ENCODE measurements at places on chromosomes 1 and 21.

DNA sequence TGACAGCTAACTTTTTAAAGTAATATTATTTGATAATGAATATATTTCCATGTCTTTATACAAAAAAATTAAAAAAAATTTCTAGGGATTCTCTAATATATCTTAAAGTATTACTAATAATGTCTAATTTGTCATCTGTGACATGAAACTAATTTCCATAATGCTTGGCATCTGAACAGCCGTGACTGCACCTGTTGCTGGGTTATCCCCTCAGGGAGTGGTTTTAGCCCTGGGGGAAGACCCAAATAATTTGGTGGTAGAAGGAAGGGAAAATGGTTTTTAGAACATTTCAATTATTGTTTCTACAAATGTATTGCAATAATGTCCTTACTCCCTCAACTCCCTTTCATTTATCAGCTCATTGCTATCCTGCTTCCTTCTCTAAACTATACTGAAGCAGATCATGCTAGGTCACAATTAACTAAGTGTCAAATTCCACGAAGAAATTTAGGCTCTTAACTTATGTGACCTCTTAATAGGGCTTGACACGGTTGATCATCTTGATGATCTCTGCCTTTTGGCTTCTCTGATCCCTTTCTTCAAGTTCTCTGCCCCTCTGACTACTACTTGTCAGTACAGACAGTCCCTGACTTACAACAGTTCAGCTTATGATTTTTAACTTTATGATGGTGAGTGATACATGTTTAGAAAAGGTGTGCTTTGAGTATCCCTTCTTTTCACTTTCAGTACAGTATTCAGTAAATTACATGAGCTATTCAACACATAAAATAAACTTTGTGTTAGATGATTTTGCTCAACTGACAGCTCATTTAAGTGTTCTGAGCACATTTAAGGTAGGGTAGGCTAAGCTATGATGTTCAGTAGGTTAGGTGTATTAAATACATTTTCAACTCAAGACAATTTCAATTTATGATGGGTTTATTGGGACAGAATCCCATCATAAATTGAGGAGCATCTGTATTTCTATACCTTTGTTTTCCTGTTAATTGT is 26.4 kb upstream of the DPH5 start:
- DNase-seq, result no peak

DNA sequence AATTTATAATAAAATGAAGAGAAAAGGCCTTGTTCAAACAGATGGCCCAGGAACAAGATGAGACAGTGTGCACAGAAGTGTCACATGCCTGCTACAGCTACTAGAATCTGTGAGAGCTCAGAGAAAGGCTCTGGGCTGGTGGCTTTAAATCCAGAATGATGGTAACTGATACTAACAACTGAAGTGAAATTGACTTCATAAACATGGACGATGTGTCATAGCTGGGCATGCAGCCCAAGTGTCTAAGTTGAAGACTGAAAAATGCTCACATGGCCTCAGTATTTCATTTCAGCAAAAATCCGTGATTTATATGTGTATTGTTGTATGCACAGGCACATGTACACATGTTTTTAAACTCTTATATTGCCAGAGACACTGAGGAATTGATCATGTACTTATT is 208.3 kb upstream of the RUNX1 start:
- DNase-seq, result no peak

- no peak for DNase-seq
Measured at GRCh38 chr1:157955857-157956256, 37.6 kb upstream of the KIRREL1 start.

GRCh38 chr21:30234643-30235042 is 18.7 kb upstream of the CLDN8 start:
- no peak for DNase-seq

DNA sequence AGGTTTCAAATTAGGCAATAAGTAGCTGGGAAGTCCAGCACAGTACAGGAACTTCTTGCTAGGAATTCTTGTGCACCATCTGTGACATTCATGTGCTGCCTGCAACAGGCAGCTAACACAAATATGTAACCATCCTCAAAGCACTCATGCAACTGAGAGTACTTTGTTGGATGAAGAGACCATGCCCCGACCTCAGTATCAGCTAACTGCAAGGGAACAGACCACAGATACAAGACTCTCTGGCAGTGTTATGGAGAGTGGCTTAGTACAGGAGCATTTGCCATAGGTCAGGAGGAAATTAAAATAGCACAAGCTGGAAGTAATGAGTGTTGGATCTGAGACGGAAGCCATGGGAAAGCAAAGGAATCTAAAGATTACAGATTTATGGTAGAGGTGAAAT is 123.6 kb downstream of the LRRC53 start:
- no peak for DNase-seq

DNA sequence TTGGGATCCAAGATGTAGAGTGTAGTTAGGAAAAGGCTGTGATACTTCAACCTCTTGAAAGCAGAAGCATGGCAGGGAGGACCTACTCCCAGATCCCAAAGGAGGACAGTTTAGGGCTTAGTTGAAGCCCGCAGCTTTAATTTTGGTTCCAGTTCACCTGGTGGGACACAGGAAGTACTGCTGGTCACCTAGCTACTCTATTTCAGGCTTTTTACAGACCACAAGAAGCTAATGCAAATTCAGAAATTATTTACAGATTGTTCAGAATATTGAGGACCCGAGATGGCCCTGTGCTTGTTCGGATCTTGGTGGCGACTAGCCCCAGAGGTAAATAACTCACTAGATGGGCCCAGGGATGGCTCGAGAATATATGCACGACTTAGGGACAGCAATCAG is 6.4 kb upstream of the SMCP start:
- DNase-seq, result no peak

- DNase-seq, result no peak
Measured at GRCh38 chr1:68168545-68169171, 63.7 kb downstream of the WLS start.

DNA sequence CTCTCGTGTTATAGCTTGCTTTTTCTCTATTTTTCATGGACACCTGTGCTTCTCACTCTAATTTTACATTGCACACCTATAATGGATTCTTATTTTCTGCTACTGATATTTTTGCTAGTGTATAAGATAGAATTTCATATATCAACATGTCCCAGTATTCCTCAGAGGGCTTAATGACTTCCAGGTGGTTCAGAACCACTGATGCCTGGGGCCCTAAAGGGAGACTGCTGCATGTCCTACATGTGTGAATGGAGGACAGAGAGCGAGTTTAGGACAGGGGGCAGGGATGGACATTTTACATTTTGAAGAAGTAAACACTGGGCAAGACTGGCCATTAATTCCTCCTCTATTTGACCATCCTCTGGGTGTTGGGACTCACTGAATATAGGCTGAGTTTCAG is 100.6 kb downstream of the DISC1 start:
- DNase-seq, result no peak

DNA sequence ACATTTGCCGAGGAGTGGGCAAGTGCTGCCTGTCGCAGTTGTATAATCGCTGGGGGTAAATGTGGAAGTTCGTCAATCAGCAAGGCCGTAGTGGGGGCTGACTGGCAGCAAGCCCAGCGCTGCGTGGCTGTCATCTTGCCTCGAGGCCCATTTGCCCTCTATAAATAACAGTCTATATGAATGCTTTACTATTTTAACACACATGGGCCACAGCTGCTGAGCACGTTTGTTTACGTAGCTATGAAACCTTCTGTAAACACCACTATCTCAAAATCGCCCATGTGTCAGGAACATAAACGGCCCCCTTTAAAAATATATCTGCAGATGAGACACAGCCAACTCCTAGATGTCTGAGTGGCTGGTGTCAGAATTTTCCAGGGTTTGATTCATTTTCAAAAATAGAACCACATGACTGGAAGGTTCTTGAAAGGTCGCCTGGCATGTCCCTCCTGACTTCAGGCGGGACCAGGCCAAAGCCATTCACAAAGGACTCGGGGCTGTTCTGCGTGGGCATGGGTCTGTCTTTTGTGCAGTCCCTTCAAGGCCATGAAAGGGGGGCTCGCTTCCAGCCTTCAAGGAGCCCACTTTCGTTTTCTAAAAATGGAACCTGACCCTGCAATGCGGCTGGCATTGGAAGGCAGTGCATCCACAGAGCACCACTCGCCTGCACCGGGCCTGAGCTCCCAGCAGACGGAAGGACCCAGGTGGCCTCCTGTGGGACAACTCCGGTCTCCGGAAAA is 205.5 kb downstream of the KCNJ6 start:
- no peak for DNase-seq

DNA sequence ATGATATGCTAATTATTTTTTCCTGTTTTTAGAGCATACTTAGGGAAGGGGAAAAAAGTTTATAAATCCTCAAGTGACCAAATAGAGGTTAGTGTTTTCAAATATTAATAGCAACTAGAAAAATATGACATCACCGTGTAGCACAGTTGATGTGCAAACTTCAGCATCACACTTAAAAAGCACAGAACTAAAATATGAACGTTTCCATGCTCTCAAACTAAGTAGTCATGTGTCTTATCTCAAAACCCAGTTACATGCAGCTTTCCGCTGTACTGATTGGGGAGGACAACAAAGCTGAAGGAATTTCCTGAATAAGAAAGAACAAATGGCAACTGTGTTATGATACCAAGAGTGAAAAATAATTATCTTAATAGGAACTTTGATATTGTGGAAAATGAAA is 903.7 kb downstream of the ADGRL2 start:
- no peak for DNase-seq

DNA sequence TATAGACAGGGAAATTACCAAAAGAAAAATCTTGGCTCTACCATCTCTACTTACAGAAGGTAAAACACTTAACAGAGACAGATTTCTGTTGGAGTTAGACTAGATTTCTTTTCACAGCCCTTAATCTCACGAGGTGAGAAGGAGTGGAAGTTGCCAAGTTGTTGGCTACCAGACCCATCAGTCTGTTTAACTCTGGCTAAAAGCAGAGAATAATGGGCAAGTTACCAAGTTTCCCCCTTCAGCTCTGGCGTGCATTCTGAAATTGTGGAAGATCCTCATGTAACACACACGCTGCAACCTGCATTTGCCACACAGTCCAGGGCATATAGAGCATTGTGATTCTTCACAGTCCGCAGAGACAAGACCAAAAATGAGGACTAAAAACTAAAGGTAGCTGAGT is 49.3 kb downstream of the STX6 start:
- DNase-seq, result no peak

- no peak for DNase-seq
Measured at GRCh38 chr1:230730977-230731376, 16.2 kb upstream of the CAPN9 start.

DNA sequence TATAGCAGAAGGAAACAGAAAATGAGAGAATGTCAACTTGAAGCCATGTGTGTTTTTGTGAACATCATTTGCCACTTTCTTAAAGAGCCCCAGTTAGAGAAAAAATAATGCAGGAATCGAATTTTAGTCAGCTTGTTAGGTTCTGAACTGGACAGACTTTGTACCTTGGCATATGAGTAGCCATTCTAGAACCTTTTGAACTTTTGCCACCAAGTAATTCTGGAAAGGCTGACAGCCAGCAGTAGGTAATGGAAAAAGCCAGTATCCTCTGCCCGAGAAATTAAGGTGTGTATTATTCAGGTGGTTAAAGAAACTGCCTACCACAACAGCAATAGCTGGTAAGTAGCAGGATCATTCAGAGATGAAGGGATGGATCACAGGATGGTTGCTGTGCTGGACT is 20.7 kb downstream of the LRRC8D start:
- no peak for DNase-seq

- no peak for DNase-seq
Measured at GRCh38 chr1:44803312-44804095, 3.3 kb downstream of the PLK3 start.

DNA sequence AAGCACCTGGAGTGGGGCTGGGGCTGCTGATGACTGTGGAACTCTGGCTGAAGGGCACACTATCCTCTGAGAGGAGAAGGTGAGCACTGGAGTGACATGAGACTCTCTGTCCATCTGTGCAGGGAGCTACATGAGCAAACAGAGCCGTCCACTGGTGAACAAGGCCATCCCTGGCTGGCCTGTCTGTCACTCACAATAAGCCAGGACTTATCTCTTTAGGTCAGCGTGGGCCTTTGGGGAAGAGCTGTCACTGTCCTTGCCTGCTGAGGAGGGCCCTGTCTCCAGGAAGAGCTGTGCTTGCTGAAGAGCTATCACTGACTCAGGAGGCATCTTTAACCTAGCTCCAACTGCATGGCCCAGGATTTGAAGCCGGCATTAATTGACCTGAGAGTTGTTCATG is 82.1 kb downstream of the FOXD2 start:
- no peak for DNase-seq

DNA sequence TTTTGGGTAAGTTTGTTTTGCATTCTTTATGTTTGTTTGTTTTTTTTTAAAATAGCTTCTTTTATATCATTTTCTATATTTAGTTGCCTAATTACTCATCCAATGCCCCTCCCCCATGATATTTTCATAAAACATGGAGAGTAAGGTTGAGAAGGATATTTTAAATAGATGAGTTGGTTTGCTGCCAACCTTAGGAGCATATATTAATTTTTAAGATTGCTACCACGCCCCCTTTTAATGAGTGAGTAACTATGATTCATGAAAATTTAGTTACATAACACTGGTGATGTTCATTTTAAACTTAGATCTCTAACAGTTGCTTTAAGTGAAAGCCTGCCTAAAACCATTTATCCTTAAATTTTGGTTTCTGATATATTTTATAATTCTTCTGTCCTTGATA is 18.7 kb downstream of the TMEM50A start:
- no peak for DNase-seq

GRCh38 chr1:115462566-115463076 is 124.6 kb upstream of the NGF start:
- no peak for DNase-seq

GRCh38 chr1:27690183-27690582 is 18.2 kb upstream of the IFI6 start:
- no peak for DNase-seq

DNA sequence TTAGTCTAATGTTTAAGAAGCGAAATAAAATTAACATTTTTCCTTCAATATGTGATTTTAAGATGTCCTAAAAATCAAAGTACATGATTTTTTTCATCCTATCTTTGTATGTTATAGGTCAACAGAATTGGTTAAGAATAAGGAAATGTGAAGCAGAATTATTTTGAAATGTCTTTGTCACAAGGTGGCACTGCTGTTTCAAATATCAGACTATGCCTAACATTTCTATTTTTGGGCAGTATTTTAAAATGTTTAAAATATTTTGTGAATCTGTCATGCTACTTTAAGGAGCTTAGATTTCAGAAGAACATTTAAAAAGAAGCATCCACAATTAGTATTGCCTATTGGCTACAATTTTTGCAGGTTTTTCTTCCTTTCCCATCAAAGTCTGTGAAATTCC is 38.7 kb downstream of the AMY1C start:
- no peak for DNase-seq

Data from activated naive CD4-positive, alpha-beta T cell (primary cell).